Urinary bladder (tissue), 4 donors: ENCODE measurements at places on chromosomes 2 and 18. TPM values are rescaled to one million over a fixed set of nuclear protein-coding genes. Genes with fewer than 3 reads are reported as not detected.

Gene PTPRM
- 60.9 TPM for polyA plus RNA-seq

Gene TSHZ1
- polyA plus RNA-seq = 22.5 TPM

Gene TMEM178A
- 1.3 TPM for polyA plus RNA-seq

Gene FAM124B
- 4.0 TPM for polyA plus RNA-seq

Gene PLCL1
- polyA plus RNA-seq = 6.0 TPM

Gene CDH2
- polyA plus RNA-seq = 1.8 TPM

Gene HTR2B
- 0.81 TPM for polyA plus RNA-seq

Gene PREPL
- 30.2 TPM for polyA plus RNA-seq

Gene EFHD1
- 22.1 TPM for polyA plus RNA-seq

Gene ANKRD23
- 5.1 TPM for polyA plus RNA-seq

Gene MRO
- polyA plus RNA-seq = 0.90 TPM

Gene SLC38A11
- polyA plus RNA-seq = 2.4 TPM

DNA sequence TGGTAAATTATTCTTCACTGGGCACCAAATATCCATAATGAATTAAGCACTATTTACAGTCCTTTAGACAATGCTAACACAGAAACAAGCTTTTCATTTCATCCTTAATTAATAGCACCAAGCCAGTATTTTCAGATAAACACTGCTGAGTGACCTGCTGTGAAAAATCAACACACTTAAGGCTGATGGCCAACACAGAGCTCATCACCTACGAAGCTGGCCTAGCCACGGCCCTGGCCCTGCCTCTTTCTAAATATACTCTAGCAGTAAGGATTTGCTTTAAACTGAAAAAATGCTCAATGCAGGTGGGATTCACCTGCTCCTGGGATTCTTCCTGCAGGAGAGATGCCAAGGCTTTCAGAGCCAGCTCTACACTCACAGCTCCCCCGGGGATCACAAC is 18.4 kb downstream of the CYB5A start:
- DNase-seq = no peak

DNA sequence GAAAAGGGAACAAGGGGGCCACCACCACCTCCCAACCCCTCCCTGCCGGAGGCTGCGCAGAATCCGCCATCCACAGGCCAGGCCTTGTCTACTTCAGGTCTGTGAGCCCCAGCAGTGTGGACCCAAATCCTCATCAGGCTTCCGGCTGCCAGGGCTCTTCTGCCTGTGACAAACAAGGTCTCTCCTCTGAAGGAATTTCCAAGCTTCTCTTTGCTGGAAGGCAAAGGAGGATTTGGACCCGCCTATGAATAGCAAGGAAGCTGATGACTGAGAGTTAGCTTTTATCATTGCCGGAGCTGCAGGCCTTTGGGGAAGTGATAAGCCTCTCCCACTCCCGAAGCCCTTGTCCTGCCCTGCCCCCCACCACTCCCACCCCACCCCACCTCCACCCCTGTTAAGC is 93.7 kb upstream of the SH3BP4 start:
- no peak for DNase-seq

- no peak for DNase-seq
Measured at GRCh38 chr2:159476329-159476728, 140.0 kb downstream of the BAZ2B start.

- DNase-seq = no peak
Measured at GRCh38 chr2:242085941-242086621, 216.6 kb downstream of the RTP5 start.

- DNase-seq = no peak
Measured at GRCh38 chr2:63555931-63556330, 32.3 kb downstream of the WDPCP start.

DNA sequence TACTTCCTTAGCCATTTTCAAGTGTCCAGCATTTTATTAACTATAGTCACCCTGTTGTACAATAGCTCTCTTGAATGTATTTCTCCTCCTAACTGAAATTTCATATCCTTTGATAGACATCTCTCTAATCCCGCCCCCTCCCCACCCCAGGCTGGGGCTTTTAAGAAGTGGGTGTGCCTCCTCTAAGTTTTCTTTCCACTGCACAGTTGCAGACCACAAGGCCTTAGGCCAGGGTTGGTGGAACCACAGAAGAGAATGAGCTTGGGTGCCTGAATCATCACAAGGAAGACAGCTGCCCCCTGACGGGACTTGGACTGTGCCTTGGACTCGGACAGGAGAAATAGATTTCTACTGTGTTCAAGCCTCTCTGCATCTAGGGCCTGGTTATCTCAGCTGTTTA is 193.4 kb downstream of the HAUS1 start:
- DNase-seq = no peak

DNA sequence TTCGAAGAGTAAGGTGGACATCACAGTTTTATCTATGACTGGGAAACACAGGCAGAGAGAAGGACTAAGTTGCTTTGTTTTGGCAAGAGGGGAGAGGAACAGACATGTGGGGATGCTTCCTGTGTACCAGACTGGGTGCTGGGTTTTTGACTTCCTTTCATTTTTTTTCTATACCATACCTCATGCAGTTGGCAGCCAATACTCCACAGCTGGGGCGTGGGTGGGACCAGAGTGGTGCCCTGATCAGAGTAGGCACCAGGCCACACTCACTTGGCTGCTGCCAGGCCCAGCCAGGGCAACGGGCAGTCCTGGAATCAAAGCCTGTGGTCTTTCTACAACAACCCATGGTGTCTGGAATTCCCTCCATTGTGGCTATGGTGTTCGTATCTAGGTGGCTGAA is 45.2 kb downstream of the SH3RF3 start:
- DNase-seq = no peak

- no peak for DNase-seq
Measured at GRCh38 chr2:233217892-233218377, 33.5 kb upstream of the ATG16L1 start.

DNA sequence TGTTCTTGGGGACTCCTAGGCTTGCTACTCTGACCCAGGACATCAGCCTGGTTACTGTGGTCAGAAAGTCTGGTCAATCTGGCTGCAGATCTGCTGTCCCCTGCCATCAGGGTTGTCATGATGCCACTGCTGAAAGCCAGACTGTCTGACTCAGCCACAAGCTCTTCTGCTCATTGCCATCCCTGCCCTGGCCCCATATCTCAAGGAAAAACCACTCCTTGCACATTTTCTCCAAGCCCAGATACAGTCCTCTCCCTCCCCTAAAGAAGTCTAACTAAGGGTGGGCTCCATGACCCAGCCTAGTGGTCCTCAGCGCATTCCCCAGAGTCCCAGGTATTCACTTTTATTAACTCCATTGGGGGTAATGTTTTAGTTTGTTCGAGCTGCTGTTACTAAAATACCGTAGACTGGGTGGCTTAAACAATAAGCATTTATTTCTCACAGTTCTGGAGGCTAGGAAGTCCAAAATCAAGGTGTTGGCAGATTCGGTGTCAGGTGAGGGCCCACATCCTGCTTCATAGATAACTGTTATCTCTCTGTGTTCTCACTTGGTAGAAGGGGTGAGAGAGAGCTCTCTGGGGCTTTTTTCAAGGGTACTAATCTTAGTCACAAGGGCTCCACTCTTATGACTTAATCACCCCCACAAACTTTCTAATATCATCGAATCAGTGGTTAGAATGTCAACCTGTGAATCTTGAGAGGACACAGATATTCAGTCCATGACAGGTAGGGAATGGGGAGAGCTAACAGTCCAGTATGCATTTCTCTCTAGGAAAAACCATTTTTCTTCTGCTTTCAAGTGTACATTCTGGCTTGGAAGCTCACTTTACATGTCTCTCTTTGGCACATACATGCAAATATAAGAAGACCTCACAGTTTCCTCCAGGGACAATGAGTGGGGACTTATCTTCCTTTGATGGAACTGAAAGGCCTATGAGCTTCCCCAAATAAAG is 94.8 kb upstream of the CXCR4 start:
- DNase-seq = no peak

DNA sequence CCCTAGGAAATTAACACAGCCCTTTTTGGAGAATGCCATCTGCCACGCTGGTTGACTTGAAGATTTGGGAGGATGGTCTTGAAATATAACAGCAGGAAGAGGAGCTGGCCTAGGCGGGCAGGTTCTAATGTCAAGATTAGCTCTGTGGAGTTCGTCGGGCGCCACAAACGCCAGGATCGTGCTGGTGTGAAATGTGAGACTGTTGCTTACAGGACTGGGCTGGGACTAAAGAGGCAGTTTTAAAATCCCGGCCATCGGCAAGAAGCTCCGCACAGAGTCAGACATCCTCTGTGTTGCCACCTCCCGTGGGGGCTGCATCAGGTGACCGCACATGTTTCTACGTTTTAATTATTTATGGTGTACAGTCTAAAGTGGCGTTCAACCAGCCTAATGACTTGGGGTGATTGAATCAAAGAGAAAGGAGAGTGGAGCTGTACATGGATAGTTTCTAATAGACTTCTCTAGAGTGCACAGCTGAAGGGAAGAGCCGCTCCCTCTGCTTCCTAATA is 99.4 kb upstream of the BCL11A start:
- DNase-seq = no peak

- DNase-seq = no peak
Measured at GRCh38 chr18:76391746-76392145, 103.3 kb downstream of the ZNF516 start.

DNA sequence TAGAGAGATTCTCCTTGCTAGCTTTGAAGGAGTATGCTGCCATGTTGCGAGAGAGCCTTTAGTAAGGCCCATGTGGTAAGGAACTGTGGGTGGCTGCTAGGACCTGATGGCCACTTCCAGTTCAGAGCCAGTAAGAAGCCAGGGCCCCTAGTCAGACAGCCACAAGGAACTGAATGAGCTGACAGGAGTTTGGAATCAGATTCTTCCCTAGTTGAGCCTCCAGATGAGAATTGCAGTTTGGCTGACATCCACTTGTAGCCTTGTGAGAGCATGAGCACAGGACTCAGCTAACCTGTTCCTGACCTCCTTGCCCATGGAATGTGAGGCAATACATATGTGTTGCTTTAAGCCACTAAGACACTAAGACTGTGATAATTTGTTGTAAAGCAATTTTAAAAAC is 1.2 kb upstream of the WDR7 start:
- DNase-seq = no peak

DNA sequence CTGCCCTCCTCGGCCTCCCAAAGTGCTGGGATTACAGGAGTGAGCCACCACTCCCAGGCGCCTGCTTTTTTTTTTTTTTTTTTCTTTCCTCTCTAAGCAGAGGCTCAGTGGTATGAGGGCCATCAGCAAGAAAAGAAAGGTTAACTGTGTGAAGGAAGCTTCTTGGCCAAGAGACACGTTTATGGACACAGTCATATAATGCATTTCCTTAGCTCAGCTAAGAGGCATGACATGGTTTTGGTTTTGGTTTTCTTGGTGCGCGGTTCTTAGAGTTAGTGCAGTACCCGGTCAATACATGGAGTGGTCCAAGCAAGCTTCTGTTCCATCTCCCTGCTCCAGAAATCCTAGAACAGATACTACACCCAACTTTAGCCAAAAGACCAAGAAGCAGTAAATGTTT is 42.6 kb downstream of the RALBP1 start:
- DNase-seq = no peak

GRCh38 chr2:241215421-241215820 is 26.9 kb downstream of the ANO7 start:
- DNase-seq = no peak

DNA sequence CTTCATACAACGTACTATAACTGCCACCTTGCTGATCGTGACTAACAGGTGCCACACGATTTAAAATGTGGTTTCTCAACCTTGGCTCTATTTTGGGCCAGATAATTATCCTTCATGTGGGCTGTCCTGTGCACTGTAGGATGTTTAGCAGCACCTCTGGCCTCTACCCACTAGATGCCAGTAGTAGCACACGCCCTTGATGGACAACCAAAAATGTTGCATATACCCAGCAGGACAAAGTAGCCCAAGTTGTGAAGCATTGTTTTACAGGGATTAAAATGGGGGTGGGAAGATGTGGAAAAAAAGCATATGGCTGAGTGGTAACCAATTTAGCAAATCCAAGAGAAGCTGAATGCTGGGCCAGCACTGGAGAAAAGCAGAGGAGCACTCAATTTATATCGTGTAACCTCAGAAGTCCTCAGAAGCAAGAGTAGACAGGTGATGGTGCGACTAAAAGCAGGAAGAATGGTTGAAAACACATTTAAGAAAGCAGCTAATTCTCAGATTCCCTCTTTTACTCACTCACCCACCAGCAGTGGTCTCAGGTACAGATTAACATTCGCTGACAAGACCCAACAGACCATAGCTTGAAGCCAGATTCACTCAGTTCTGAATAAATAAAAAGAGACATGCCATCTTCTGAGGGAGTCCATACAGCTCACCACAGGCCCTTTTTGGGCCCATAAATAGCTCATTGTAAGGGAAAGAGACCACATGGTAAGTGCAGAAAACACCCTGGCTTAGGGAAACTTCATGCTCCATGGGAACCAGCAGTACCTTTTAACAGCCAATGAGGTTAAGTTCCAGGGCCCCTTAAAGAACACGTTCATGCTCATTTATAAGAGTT is 50.6 kb downstream of the RAPH1 start:
- no peak for DNase-seq

DNA sequence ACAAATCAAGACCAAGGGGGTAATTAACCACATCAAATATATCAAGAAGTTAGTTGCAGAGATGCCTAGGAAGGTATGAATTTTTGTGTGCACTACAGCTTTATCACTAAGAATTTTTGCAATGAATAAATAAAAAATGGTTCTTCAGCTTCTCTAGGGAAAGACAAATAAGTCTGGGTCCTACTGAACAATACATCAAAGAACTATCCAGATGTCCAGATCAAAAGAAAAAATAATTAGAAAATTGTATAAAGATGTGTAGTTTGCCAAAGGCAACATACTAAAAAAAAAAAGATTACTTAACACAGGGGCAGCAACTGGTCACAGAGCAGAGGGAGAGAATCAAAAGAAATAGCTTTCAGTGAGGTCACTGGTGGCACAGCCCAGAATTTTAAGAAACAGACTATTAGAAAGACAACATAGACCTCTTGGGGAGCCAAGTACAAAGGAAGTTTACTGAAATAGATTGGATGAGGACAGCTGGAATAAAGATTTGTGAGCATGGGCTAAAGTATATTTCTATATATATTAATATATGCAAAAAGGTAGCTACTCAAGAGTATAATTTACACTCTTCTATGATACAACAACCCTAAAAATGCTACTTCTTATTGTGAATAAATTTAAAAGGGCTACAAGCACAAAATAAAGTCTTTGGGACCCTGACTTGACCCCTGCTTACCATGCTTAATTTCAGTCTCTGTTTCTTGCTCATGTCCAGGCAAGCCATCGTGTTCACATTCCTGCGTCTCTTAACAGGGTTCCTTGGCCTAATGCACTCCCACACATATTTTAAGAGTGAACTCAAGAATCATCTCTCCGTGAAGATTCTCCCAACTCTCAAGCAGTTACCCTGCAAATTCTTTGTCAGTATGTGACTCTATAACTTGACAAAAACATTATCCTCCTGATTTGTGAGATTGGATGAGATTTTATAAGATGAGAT is 99.0 kb upstream of the GRB14 start:
- peak; percentile 26 for DNase-seq

GRCh38 chr2:79862756-79863155 is 349.9 kb downstream of the CTNNA2 start:
- DNase-seq = no peak

- DNase-seq = no peak
Measured at GRCh38 chr2:176647325-176648165, 378.3 kb downstream of the MTX2 start.
